ENCODE measurements at places on chromosomes 6 and 20.
A peak's percentile ranks its signal among the peaks of the same experiment; 100 is the strongest.

GRCh38 chr6:119259027-119259426, 90.5 kb downstream of the MAN1A1 start:
- H3K27ac ChIP-seq, result no peak overlapping the region
- DNase-seq, result no peak
- H3K4me1 ChIP-seq, result peaks cover 3% of the 10 kb centered on the region
- no peak overlapping the region for H3K4me3 ChIP-seq
- no peaks in the 10 kb centered on the region for H3K36me3 ChIP-seq

- no peaks in the 10 kb centered on the region for H3K27me3 ChIP-seq
- H3K4me3 ChIP-seq, result no peak overlapping the region
- no peak overlapping the region for H3K27ac ChIP-seq
- no peaks in the 10 kb centered on the region for H3K36me3 ChIP-seq
- no peaks in the 10 kb centered on the region for H3K4me1 ChIP-seq
- DNase-seq, result no peak
Measured at GRCh38 chr6:144346719-144347447, 61.7 kb downstream of the UTRN start.

GRCh38 chr6:49462071-49462470, 982 bp downstream of the MMUT start:
- H3K27ac ChIP-seq, result no peak overlapping the region
- no peak for DNase-seq
- no peaks in the 10 kb centered on the region for H3K36me3 ChIP-seq
- peak overlapping the region; percentile 98 for H3K4me3 ChIP-seq

DNA sequence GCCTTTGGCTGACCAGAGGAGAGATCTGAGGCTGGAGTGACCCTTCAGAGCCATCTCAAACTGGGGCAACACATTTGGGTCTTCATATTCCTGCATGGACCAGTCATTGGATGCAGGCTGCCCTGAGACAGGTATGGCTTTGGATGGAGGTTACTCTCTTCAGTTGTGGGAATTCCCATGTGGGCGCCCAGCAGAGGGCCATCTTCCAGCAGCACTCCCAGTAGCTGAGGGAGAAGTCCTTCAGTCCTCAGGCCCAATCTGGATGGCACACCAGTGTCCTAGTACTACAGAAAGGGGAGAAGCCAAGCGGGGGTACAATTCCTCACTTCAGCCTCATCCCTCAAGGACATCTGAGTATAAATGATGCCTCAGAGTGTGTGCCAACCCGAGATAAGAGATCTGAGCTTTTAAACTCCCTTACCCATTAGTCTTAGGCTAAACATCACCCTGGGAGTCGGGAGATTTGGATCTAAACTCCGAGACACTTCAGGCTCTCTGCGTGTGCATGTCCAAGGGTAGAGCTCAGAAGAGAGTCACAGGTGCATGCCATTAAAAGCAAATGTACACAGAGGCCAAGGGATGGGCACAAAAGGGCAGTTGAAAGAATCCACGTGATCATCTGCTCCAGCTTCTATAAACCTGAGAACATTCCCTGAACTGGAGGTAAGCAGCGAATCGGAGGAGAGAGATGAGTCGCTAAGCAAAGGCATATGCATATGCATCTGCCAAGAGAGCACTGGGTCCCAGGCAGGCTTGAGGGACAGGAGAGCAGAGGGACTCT, 204.6 kb downstream of the CD83 start:
- H3K4me3 ChIP-seq, result no peak overlapping the region
- H3K36me3 ChIP-seq, result no peaks in the 10 kb centered on the region
- no peak overlapping the region for H3K27ac ChIP-seq
- H3K4me1 ChIP-seq, result peaks cover 13% of the 10 kb centered on the region
- no peak for DNase-seq
- no peaks in the 10 kb centered on the region for H3K27me3 ChIP-seq

GRCh38 chr6:11586117-11586516, 48.6 kb downstream of the TMEM170B start:
- H3K4me3 ChIP-seq, result no peak overlapping the region
- H3K27me3 ChIP-seq, result no peaks in the 10 kb centered on the region
- no peak for DNase-seq
- H3K27ac ChIP-seq, result no peak overlapping the region

DNA sequence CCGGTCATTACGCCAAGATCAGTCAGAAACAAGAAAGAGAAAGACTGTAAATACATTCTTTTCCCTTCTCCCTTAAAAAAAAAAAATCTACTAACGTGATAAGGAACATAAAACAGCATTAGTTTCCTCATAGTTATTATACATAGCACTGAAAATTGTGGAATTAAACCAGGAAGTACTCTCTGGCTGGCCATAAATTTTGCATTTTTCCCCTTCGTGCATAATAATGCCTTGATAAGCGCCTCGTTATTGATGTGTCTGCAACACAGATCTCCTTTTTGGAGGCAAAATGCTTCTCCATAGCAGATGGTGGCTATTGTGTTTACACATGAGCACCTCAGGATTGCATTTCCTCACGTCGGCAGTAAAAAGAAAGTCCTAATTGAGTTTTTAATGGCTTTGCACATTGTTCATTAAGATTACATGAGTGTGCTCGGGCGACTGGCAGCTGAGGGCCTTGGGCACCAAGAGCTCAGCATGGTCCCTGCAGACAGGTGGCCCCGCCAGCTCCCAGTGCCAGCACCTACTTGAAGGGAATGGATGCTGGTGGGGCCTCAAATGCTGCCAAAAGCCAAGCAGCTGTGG, 394.5 kb downstream of the PTPRT start:
- peaks cover 8% of the 10 kb centered on the region for H3K4me1 ChIP-seq
- no peak overlapping the region for H3K4me3 ChIP-seq
- no peak overlapping the region for H3K27ac ChIP-seq
- no peaks in the 10 kb centered on the region for H3K27me3 ChIP-seq
- no peak for DNase-seq

GRCh38 chr6:143961886-143962878, 45.9 kb downstream of the PLAGL1 start:
- no peaks in the 10 kb centered on the region for H3K36me3 ChIP-seq
- H3K4me1 ChIP-seq, result peaks cover 12% of the 10 kb centered on the region
- H3K27ac ChIP-seq, result no peak overlapping the region

DNA sequence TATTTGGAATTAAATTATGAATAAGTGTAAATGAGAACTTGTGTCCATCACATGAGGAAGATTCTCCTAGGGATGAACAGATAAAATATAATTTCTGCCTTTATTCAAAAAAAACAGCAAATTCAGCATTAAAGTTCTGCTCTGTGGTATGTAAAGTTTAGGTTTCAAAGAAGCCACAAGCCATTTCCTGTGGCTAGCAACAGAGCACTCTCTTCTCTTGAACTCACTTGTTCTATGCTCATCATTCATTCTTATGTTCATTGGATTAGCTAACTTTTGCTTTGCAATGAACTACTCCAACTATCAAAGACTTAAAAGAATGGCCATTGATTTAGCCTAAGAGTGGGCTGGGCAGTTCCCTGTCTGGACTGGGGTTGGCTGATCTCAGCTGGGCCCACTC, 20.8 kb upstream of the SNRPB2 start:
- no peak overlapping the region for H3K27ac ChIP-seq
- peaks cover 23% of the 10 kb centered on the region for H3K36me3 ChIP-seq
- peaks cover 10% of the 10 kb centered on the region for H3K4me1 ChIP-seq
- H3K4me3 ChIP-seq, result no peak overlapping the region
- peaks cover 3% of the 10 kb centered on the region for H3K27me3 ChIP-seq

- no peak overlapping the region for H3K27ac ChIP-seq
- no peak overlapping the region for H3K4me3 ChIP-seq
- no peaks in the 10 kb centered on the region for H3K36me3 ChIP-seq
- H3K27me3 ChIP-seq, result peaks cover 5% of the 10 kb centered on the region
- H3K4me1 ChIP-seq, result no peaks in the 10 kb centered on the region
- no peak for DNase-seq
Measured at GRCh38 chr20:46568570-46569129, 18.2 kb upstream of the OCSTAMP start.

DNA sequence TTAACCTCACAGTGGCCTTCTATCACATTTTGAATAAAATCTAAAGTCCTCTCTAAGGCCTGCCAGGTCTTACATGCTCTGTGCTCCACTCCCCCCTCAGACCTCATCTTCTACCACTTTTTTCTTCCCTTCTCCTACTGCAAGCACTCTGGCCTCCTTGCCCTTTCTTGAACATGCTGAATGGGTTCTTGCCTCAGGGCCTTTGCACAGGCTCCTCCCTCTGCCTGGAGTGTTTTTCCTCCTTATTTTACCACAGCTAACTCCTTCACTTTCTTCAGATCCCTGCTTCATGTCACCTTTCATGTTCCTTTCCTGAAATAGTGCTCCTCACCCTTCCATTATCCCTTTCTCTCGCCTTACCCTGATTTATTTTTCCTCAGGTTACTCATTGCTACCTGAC, 97.9 kb upstream of the FOXP4 start:
- DNase-seq, result no peak
- peaks cover 10% of the 10 kb centered on the region for H3K27me3 ChIP-seq
- no peak overlapping the region for H3K27ac ChIP-seq
- peaks cover 18% of the 10 kb centered on the region for H3K4me1 ChIP-seq
- H3K4me3 ChIP-seq, result no peak overlapping the region

GRCh38 chr6:117955684-117956256, 48.7 kb downstream of the SLC35F1 start:
- no peak overlapping the region for H3K27ac ChIP-seq
- peaks cover 25% of the 10 kb centered on the region for H3K4me1 ChIP-seq
- H3K4me3 ChIP-seq, result no peak overlapping the region
- no peaks in the 10 kb centered on the region for H3K27me3 ChIP-seq

DNA sequence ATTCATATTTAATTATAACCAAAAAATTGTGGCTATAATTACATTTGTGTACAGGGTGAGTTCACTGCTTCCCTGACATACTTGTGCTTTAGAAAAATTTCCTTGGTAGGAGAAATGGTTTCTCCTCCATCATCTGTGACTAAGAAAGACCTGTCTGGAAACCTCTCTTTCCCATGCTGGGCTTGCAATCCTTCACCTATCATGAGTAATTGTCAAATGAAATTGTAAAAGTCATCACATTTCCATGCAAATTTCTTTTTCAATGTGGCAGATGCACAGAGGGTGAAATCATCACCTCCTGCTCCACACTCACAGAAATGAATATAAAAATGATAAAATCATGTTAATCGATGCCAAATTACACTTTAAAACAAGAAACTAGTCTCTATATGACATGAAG, 1.5 kb upstream of the SIRPB1 start:
- no peaks in the 10 kb centered on the region for H3K36me3 ChIP-seq
- DNase-seq, result no peak
- peaks cover 4% of the 10 kb centered on the region for H3K27me3 ChIP-seq
- no peak overlapping the region for H3K4me3 ChIP-seq
- H3K27ac ChIP-seq, result no peak overlapping the region

GRCh38 chr6:106124437-106125430, 38.6 kb downstream of the PRDM1 start:
- no peak overlapping the region for H3K4me3 ChIP-seq
- DNase-seq, result no peak
- H3K4me1 ChIP-seq, result no peaks in the 10 kb centered on the region
- no peaks in the 10 kb centered on the region for H3K36me3 ChIP-seq

- H3K4me3 ChIP-seq, result no peak overlapping the region
- H3K27me3 ChIP-seq, result no peaks in the 10 kb centered on the region
- no peaks in the 10 kb centered on the region for H3K36me3 ChIP-seq
- no peaks in the 10 kb centered on the region for H3K4me1 ChIP-seq
- DNase-seq, result no peak
Measured at GRCh38 chr20:49034070-49034732, 11.9 kb upstream of the CSE1L start.

DNA sequence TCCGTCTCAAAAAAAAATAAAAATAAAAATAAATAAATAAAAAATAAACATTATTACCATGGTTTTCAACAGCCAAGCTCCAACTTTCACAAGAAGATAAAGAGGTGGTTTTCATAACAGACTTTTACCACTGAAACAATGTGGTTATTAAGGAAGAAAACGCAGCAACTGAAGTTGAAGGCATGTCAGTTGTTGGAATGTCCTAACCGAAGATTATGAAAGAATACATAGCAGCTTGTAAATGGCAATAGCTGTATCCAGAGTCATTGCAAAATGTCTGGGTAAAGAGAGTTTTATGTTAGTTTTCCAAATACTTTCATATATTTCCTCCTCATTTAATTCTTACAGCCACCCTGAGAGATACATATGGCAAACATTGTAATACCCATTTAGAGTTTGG, 161.6 kb upstream of the MARCKS start:
- no peak overlapping the region for H3K4me3 ChIP-seq
- H3K36me3 ChIP-seq, result no peaks in the 10 kb centered on the region
- no peak for DNase-seq
- peaks cover 6% of the 10 kb centered on the region for H3K27me3 ChIP-seq

DNA sequence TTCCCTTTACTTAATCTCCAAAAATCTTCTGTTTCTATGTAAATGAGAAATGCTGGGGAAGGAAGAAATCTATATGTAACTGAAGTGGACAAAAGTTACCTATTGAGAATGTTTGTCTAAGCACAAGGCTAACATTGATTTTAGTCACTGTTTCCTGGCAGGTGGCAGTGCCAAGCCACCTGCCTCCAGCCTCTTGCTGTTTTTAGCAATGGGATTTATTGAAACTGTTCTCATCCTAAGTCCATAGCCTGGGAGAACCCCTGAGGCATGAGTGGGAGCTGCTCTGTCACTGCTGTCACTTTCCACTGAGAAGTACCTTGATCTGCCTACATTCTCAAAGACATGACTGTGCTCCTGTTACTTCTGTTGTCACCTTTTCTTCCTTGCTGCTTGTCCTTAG, 14.7 kb downstream of the ENPP3 start:
- DNase-seq, result no peak
- H3K4me3 ChIP-seq, result no peak overlapping the region
- no peaks in the 10 kb centered on the region for H3K27me3 ChIP-seq
- no peaks in the 10 kb centered on the region for H3K36me3 ChIP-seq

- H3K27ac ChIP-seq, result no peak overlapping the region
- H3K27me3 ChIP-seq, result peaks cover 10% of the 10 kb centered on the region
- H3K36me3 ChIP-seq, result no peaks in the 10 kb centered on the region
- peaks cover 6% of the 10 kb centered on the region for H3K4me1 ChIP-seq
- no peak for DNase-seq
- H3K4me3 ChIP-seq, result no peak overlapping the region
Measured at GRCh38 chr20:46713957-46714834, 4.7 kb downstream of the SLC2A10 start.

DNA sequence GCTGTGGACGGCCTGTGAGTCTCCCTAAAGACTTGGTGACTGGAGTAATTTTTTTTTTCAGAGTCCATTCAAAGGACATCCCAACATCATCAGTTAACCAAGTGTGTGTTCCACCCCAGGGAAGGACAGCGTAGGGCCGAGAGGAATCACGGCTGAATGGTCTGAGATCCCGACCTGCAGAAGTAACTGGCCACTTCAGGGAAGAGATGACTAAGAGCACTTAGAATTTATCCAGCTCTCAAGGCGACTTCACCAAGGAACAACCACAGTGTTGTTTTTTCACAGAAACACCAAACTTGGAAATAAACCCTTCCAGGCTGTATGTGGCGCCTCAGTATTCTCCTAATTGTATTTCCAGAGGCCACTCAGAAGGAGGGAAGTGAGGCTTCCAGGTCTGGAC, 231.6 kb downstream of the FNDC1 start:
- no peaks in the 10 kb centered on the region for H3K27me3 ChIP-seq
- H3K4me3 ChIP-seq, result no peak overlapping the region
- DNase-seq, result no peak
- no peaks in the 10 kb centered on the region for H3K4me1 ChIP-seq
- no peaks in the 10 kb centered on the region for H3K36me3 ChIP-seq
